ENCODE measurements at places on chromosomes 12 and 14. TPM values are rescaled to one million over a fixed set of nuclear protein-coding genes. Genes with fewer than 3 reads are reported as not detected.

Gene SLCO1B3
- total RNA-seq = 11.1 TPM

Gene STYK1
- 0.17 TPM for total RNA-seq

Gene CYP46A1
- total RNA-seq = 0.20 TPM

Gene VAMP1
- 11.5 TPM for total RNA-seq

Gene DGLUCY
- total RNA-seq = 19.5 TPM

Gene KRT3
- total RNA-seq = 0.06 TPM

Gene ANAPC5
- total RNA-seq = 84.0 TPM

Gene MYF6
- total RNA-seq = not detected

Gene KERA
- total RNA-seq = not detected

Gene CS
- total RNA-seq = 144 TPM

Gene ITGA7
- total RNA-seq = 1.3 TPM

All from A549 treated with AZD2906 at 1 μM for 4 hours (cell line).